ENCODE measurements at places on chromosomes 6 and 20.

- DNase-seq, result no peak
Measured at GRCh38 chr6:33785778-33786177, 3.2 kb downstream of the LEMD2 start.

DNA sequence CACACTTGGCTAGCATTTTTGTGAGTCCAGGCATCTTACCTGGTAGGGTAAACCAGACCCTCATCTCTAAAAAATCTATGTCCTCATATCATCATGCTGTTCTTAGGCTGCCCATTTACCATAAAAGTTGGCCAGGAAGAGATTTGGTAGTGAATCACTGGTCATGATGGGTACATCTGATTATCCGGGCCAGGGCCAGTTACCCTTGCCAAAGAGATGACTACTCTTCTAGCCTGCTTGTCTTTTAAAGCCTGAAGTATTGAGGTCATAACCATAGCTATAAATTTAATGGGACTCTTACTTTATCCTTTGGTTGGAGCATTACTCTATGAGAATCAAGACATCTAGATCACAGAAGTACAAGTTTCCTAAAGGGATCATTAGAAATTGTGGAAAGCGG, 276.8 kb downstream of the TENT5A start:
- DNase-seq, result no peak

DNA sequence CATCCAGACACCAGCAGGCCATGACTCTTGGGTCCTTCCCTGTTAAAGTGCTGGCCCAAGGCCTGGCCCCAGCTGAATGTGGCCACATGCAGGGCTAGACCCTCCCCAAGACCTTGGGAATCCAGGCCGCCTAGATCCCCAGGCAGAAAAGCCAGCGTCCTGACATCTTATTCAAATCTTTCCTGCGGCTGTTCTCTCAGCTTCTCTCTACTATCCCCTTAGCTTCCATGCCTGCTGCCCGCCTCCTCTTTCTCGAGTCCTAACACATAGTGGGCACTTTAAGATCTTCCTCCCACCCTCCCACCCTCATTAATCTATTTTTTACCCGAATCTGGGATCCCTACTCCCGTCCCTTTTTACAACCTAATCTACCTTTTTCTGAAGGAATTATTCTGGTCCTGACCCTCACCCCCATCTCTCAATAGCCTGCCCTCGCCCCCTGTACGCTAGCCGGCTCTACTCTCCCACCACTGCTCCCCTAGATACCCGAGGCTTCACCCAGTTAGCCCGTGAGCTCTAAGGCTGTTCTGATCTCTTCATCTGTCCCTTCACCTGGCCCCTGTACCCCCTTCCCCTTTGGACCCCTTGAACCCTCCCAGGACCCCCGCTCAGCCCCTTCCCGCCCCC, at the start of gene CCHCR1:
Gene CCHCR1 (minus strand): TSS at position 290 of the 627 bp plus-strand sequence. CDS start 202 bp downstream, at position 88.
- DNase-seq, result no peak

DNA sequence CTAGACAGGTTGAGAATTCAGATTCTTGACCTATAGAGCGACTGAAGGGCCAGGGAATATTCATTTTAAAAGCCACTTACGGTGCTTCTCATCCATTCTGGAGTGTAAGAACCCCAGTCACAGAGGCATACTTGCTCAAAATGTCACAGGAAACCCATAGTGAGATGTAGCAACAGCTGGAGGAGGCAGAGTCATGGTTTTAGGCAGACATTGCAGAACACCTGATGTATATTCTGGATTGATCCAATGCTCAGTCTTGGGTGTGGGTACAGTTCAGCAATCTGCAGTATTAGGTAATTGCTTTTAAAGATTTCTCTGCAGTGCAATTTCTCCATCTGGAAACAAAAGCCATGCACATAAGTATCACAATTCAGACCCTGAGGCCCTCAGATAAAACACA, 137.4 kb upstream of the SLC22A23 start:
- no peak for DNase-seq

DNA sequence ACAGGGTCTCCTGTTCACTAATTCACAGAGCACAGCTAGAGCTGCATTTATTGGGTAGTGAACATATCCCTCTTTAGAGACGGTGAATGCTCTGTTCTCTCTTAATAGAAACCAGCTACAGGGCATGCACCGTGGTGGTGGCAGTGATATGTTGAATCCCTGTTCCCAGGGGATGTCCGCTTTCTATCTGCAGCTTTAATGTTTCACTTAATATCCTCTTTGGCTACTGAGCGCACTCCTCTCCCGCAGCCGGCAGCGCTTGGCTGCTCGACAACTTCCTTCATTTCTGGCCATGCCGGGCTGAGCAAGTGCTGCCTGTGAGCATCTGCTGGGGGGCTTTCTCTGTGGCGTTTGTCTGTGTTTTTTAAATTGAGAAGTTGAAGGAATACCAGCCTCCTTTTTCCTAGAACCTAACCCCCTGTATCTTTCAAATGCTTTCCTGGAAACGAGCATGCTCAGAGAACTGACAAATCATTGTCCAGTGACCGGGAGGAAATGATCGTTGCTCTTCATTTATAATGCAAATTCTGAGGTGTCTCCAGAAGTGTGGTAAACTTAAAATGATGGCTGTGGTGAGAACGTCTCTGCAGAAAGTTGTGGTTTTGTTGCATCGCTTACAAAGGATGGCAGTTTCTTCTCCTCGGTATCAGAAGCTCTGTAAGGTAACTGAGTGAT, 297.9 kb downstream of the UTRN start:
- DNase-seq, result peak; percentile 12

GRCh38 chr6:5163247-5163646, 78.1 kb downstream of the PPP1R3G start:
- DNase-seq, result no peak

- no peak for DNase-seq
Measured at GRCh38 chr6:47371870-47372255, 62.2 kb upstream of the TNFRSF21 start.

DNA sequence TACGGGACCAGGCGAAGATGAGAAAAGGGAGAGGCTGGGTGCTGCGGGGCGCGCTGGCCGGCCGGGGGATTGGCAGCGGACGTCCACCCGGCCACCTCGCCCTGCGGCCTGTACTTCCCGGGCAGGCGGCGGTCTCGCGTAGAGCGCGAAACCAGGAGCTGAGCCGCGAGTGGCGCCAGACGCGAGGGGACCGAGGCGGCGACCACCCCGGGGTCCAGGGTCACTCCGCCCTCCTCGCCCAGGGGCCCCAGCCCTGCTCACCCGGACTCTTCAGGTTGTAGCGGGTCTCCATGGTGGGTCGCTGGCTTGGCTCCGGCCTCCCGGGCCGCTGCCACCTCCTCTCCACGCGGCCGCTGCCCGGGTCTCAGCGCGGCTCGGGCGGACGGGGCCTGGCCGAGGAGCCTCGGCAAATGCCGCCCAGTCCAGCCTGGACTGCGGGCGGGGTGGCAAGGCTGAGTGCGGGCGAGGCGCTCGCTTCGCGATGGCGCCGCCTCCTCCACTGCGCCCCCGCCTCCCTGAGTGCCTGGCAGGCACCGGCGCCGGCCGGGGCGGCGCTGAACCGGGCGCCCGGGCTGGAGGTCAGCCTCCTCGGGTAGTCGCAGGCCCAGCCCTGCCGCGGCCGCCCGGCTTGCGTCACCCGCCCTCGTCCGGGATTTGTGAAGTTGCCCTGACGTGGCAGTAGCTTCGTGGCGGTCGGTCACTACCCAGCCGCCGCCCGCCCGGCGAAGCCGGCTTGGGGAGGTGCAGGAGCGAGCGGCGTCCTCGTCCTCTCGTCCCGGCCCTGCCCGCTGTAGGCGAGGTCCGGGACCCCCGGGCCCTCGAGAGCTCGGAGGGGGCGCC, at the start of gene UBE2J1:
Gene UBE2J1 (minus strand): TSS at position 445 of the 840 bp plus-strand sequence. CDS start 153 bp downstream, at position 292.
- peak; percentile 64 for DNase-seq

DNA sequence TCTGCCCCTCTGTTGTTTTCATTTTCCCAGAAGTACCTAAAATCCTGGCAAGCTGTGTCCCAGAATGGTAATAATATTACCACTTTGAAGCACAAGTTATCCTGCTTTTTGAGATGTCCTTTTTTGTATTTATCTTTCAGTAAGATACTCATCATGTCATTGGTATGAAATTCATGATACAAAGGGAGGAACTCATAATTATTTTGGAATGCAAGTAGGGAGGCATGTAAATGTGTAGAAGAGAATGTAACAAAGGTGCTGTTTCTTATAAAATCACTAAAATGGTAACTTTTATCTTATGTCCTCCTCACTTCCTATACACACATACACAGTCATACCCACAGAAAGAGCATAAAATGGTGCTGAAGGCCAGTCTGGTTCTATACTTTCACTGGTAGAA, 109.9 kb downstream of the CD2AP start:
- DNase-seq, result no peak

DNA sequence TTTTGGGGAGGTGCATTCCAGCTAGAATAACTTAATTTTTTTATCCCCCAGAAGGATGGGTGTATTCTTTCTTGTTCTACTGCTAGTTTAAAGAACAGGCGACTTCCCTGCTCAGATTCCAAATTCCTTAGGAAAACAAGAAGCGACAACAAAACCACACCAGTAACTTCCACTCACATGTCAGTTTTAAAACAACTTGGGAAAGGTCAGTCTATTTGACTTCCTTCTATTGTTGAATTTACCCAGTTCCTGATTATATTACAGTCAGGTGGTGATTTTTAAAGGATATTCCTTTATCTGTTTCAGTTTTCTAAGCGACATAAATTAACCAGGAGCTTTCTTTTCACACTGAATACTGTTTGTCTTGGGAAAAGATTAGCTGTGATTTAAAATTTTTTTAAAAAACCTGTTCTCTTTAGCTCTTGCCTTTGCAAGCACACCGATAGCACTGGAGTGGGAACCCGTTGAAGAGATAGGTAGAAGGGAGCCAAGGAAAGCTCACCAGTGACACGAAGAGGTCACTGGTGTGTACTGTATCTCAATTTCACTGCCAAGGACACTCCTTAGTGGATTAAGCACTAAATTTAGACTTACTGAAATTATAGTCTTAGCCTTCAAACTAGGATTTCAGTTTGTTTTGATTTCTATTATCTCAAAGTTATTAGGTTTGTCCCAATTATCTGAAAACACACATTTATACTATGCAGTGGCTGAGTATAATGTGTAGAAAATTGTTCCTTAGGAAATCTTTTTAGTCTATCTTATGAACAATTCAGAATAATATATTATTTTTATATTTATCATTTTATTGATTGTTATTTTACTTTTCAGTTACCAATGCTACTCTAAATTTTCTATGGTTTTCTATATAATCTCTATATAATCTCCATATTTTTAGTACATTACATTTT, 22.3 kb downstream of the MARCKS start:
- no peak for DNase-seq

GRCh38 chr6:132236744-132237143, 164.5 kb downstream of the MOXD1 start:
- DNase-seq, result no peak

DNA sequence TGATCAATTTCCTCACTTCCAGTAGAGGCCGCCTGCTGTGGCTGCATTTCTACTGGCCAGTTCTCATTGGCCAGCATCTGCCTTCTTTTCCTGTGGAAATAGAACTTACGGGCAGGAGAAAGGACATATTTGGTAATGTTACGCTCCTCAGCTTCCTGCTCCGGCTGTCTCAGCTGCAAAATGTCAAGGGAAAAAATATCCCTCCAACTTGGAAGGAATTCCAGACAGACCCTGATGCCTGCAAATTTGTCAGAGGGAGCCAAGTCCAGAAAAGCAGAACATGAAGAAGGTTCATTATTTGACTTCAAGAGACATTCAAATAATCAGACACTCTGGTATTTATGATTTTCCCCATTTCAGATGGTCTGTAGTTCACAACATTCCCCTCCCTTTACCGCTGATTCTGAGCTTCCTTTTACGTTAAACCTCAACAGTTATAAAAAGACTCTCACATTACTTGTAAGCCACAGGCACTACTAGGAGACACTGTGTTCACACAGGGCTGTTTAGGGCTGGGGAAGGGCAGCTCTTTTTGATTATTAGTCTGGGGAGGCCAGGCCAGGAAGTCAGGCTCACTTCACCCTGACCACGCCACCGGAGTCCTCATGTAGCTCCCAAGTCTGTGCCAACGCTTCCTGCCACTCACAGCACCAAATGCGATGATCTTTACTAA, 179.6 kb upstream of the CCN2 start:
- DNase-seq, result no peak

DNA sequence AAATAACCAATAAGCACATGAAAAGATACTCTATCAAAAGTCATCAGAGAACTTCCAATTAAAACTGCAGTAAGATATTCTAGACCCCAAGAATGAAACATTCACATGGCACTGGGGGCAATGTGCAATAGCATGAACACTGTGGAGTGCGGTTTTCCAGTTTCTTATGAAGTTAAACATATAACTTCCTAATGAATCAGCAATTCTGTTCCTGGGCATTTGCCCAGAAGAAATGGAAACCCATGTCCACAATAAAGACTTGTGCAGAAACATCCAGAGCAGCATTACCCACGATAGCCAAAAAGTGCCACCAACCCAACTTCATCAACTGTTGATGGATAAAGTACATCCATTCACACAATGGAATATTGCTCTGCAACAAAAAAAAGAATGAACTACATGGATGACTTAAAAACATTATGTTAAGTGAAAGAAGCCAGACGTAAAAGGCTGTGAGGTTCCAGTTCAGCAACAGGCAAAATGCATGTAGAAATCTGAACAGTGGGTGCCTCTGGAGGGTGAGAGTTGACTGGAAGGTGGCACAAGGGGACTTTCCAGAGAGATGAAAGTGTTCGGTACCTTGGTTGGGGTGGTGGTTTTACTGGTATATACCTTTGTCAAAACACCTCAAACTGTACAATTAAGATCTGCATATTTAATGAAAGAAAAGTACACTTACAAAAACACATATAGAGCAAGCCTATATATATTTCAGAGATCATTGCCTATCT, 207.2 kb upstream of the ECI2 start:
- no peak for DNase-seq

DNA sequence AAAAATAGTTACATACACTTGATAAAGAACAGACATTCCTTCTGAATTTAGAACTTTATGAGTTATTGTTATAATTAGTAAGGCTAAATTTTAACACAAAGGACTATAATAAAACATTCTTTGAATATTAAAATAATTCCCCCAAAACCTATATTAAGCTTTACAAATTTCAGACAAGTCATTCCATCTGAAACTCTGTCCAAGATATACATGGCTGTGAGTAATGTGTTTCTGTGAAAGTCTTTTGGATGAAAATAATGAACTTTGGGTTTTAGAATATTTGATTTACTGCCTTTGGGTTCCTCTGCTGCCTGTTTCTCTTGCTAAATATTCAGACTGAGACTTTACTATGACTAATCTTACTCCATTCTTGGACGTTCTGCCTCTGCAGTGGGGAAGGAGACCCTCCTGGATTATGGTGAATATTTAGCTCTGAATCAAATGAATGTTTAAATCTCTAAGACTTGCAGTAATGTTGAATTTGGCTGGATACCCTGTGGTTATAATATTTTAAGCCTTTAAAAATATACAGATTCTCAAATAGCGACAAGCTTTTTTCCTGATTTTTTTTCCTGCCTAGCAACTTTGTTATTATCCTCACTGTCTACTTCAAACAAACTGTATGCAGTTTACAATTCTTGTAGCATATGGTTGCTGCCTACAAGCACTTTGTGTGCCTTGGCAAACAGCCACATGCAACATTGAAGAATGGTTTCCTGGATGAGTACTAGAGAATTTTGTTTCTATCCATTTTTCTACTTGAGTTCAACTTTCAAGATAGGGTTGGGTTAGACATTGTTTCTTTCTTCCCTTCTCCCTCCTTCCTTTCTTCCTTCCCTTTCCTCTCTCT, 51.4 kb downstream of the TXLNB start:
- no peak for DNase-seq

GRCh38 chr6:53917464-53917842, 122.6 kb downstream of the LRRC1 start:
- no peak for DNase-seq

Data from stimulated activated CD4-positive, alpha-beta T cell treated with anti-CD3 and anti-CD28 coated beads, Interleukin-4, amount 100 ng/mL, for 4 hours (primary cell).